ENCODE measurements at places on chromosomes 7 and 10.
A peak's percentile ranks its signal among the peaks of the same experiment; 100 is the strongest.

DNA sequence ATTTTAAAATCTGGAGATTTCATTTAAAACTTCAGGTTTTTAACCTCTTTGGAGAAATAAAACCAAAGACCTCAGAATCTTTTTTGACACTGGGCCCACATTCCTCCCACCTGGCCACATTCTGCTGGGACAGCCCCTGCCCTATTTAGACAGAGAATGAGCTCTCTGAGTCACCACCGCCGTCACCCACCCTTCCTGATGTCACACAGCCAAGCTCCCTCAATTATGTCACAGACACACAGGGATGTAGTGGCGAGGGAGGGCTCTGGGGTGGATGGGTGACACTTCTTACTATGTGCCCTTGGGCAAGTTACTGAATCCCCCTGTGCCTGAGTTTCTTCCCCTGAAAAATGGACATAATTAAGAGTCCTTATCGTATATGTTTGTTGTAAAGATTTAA, 162.6 kb downstream of the RAB11FIP2 start:
- no peak for DNase-seq

- no peak for DNase-seq
These were observed 32.3 kb upstream of the LSM8 start for GRCh38 chr7:118151671-118152070.

GRCh38 chr7:48096273-48096672, 7.2 kb downstream of the UPP1 start:
- DNase-seq = peak; percentile 59

DNA sequence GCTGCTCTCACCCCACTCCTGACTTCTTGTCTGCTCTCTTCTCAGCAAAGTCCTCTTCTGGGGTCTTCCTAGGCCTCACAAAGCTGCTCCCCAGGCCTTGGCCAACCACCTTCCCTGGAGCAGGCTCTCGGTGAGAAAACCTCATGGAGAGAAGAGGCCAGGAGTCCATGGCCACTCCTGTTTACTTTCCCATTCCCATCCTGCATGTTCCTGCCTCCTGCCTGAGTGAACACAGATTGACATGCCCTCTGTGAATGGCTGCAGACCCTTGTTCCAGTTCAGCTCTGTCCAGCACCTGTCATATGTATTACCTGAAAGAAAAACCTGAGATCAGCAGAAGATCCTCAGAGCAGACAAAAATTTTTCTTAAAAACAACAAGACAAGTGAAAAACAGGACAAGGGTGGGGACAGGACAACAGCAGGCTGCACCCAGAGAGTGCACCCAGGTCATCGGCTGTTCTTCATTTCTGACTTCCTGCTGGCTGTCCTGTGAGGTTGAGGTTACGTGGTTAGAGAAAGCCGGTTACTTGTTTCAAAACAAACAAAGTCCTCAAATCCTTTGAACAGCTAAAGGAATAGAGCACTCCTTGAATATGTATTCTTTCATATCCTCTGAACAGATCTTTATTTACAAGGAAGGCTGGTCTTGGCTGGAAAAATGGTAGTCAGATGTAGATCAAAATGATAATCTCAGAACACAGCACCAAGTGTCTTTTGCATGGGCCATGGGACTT, 34.0 kb upstream of the DLD start:
- peak; percentile 58 for DNase-seq

DNA sequence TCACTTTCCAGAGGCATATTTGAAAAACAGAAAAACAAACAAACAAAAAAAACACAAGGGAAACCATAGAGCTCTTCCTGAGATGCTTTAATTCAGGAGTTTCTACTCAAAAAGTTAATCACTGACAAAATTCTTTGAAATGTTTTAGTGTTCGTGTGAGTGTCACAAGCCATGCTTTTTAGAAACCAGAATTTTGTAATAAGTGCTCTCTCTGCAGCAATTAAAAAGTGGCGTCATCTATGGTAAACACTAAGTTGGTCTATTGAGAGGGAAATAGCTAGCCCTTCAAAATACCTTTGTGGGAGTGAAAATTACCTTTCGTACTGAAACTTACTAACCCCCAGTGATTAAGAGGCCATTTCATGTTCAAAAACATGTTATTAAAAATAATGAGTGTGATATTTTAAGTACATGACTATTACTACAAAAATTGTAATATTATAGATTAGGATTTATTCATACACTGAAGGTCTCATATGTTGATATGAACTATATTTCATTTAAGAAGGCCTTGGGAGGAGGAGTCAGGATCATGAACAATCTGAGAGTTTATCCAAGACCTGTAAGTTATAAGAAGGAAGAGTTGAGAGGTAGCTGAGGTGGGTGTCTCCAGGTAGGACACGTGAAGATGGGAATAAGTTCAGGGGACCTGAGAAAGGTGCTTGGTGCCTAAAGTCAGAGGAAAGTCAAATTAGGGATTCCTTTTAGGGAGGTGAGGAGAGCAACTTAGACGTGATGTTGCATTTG, 94.6 kb downstream of the PPP1R9A start:
- no peak for DNase-seq

GRCh38 chr7:135774284-135774683, 25.7 kb upstream of the FAM180A start:
- DNase-seq = no peak

DNA sequence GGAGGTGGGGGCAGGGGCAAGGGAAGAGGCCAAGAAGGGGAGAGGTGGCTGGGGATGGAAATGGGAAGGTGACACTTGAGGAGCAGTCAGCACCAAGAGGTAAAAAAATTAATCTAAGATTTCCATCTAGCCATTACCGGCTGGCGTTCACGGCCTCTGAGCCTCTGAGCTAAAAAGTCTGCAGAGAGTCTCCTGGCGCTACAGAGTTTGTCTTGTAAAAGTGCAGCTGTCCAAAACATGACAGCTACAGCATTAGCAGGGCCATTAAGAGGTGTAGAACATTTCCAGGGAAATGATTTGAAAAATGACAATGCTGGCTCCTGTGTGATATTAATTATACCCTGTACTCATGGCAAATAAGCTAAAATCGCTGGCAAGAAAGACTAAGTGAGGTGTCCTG, 167.6 kb downstream of the LRMDA start:
- DNase-seq = no peak

DNA sequence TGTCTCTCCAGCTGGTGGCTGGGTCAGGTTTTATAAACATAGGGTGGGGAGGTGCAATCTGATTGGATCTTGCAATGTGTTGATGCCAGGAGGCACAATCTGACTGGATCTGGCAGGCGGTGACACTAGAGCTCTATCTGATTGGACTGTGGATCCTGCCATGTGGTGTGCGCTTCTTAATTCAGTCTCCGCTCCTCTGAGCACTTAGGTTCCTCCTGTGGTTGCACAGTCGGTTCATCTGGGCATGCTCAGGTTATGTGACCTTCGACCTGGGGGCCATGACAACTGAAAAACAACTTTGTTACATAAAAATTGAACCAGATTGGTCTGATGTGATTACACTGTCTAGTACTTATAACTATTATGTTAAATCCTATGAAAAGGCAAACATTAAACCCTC, 127.1 kb upstream of the SVIL start:
- peak; percentile 24 for DNase-seq

- no peak for DNase-seq
These were observed 261.1 kb downstream of the GATA3 start for GRCh38 chr10:8315619-8316021.

- no peak for DNase-seq
These were observed 43.4 kb downstream of the BPGM start for GRCh38 chr7:134690016-134690415.

DNA sequence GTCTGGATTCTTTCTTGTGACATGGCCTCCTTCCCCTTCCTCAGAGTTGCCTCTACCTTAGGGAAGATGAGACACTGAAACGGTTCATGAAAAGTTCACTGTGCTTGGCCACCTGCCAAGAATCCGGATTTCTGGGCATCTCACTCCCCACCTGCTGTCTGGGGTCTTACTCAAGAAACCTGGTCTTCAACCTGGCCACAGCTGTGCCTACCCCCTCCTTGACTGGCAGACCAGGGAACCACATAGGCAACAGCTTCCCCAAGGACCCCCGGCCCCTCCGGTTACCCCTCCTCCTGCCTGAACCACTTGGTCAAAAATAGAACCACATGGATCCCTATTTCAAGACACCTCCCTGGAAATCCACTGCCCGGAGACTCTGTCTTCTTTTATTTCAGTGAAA, 58.7 kb upstream of the NANOS1 start:
- no peak for DNase-seq

DNA sequence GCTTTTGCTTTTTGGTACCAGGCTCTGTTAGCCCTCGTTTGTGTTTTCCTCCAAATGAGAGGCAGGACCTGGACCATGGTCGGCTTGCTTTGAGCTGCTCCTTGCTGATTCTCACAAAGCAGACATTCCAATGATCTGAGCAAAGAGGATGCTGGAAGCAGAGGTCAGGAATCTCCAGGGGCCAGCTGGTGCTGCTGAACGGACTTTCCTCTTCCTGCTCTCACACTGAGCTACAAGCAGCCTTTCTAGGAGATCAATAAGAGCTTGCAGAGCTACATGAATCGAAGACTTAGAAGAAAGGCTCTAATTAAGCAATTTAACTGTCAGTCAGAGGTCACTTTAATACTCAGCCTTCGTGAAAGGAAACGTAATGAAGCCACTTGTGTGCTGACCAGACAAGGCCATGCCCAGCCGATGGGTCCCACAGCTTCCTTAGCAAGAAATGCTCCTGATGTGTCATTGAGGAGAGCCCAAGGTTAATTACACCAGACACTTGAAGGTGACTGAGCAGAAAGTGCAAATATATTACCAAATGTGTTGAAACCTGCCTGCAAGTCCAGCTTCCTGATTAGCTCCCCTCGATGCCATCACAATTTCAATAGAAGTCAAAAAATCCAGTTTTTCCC, 151.3 kb upstream of the RSU1 start:
- no peak for DNase-seq

DNA sequence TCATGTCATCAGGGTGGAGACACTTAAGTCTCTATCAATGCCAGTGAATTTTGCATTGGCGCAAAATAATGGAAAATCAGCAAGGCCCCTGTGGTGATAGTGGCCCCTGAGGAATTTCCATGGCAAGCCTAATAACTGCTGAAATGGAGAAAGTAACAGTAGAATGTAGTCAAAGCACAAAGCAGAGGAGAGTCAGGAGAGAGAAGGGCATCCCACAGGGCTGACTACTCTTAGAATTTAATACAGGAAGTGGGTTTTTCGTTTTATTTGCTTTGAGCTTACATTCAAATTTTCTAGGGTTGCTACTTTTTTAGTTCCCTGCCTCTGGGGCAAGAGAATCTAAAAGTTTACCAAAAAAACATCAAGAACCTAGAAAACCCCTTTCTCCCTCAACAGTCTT, 39.0 kb downstream of the BZW2 start:
- no peak for DNase-seq

- DNase-seq = no peak
These were observed 84.2 kb downstream of the ANK3 start for GRCh38 chr10:60305380-60305892.

DNA sequence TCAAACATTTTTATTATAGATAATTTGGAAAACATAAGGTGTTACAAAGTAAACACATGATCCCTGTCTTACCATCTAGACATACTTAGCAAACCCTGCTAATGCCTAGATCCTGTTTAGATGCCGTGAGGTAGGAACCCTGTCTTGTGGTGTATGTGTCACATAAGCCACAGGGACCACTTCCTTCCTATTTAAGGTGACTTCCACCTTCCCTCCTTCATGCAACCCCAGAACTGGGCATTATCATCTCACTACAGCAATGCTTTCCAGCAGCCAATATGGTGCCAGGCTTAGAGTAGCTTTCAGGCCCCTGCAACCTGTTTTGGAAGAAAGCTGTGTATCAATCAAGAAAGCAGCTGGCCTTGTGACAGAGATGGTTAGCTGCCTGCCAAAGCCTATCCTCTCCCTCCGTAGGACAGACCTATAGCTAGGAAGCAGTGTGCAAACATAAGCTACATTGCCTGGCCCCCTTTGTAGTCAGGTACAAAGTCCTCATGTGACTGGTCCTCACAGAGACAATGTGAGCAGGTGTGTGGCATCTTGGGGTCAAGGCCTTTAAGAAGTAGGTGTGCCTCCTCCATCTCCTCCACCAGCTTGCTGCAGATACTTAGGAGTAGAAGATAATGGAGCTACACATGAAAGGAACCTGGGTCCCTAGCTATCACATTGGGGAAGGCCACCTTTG, 146.8 kb downstream of the SPAG6 start:
- peak; percentile 65 for DNase-seq

GRCh38 chr7:22782616-22783232, 39.9 kb downstream of the TOMM7 start:
- DNase-seq = peak; percentile 51

GRCh38 chr7:135128931-135129330, 18.9 kb upstream of the TMEM140 start:
- DNase-seq = no peak

DNA sequence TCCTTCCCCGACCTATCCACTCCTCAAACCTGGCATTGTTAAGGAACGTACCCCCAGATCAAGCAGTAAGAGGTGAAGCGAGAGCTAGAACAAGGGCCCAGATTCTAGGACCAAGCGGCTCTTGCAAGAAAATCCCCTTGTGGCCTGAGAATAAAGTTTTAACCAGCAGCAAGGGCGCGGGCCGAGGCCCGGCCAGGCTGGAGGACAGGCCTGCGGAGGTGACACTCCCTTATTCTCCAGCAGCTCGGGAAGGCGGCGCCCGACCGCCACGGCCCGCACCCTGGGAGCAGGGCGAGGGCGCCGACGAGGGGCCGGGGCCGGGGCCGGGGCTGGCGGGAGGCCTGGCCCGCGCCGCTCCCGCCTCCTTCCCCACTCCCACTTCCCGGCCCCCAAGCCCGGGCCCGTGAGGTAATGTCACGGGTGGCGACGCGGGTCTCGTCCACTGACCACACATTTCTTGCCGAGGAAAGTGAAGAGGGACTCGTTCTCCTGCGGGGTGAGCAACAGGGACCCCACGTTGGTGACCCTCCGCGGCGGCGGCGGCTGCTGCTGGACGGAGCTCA, 551 bp downstream of the WASL start:
- peak; percentile 6 for DNase-seq

DNA sequence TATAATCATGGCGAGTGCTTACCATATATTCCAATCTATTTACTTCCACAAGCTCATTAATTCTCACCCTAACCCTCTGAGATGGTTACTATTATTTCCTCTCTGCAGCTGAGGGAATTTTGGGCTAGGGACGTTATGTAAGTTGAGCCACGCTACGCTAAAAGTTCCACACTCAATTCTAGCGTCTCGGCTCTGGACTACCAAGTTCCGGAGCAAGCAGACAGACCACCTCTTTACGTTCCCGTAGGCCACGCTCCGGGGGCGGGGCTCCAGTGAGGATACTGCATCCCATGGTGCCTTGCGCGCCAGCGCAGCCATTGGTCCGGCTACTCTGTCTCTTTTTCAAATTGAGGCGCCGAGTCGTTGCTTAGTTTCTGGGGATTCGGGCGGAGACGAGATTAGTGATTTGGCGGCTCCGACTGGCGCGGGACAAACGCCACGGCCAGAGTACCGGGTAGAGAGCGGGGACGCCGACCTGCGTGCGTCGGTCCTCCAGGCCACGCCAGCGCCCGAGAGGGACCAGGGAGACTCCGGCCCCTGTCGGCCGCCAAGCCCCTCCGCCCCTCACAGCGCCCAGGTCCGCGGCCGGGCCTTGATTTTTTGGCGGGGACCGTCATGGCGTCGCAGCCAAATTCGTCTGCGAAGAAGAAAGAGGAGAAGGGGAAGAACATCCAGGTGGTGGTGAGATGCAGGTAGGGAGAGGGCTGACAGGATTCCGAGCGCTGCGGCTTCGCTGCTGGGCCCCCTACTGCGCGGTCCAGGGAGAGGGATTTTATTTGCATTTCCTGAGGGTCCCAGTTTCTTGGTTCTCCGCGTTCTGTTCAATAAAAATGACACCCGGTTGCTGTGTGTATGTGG, at the start of gene KIF11:
Gene KIF11 (plus strand): TSS at position 370 of the 858 bp plus-strand sequence. CDS start 246 bp downstream, at position 616.
- DNase-seq = peak; percentile 97

Data from MV-4-11 (cell line).